ENCODE measurements at places on chromosomes 7 and 10. TPM values are rescaled to one million over a fixed set of nuclear protein-coding genes. Genes with fewer than 3 reads are reported as not detected.
A peak's percentile ranks its signal among the peaks of the same experiment; 100 is the strongest.

The FAM200A gene
- 8.4 TPM for total RNA-seq

The SPDYE1 gene
- total RNA-seq: not detected

The CALHM2 gene
- 22.2 TPM for total RNA-seq

The FGFBP3 gene
- total RNA-seq: 3.1 TPM

The FOXK1 gene
- total RNA-seq: 35.6 TPM

The HSPA12A gene
- 0.07 TPM for total RNA-seq

- DNase-seq: peak; percentile 45
Measured at GRCh38 chr7:17298840-17299482, 509 bp downstream of the AHR start.

DNA sequence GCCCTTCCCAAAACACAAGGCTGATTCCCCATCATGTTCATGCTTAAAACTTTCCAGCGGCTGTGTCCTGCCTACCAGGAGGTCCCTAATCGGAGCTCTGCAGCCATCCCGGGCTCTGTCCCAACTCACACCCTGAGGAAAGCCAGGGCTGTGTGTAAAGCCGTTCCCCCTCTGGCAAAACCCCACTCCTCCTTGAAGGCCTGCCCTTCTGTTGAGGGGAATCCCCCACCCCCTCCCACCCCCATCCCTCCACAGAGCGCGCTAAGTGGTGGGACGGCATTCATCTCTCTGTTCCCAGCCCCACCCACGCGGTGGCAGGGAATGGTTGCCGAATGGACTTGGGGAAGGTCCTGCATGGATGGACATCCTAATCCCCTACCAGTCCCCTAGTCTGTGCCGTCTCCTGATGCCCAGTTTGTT is 667 bp upstream of the TMEM120A start:
- DNase-seq: no peak

DNA sequence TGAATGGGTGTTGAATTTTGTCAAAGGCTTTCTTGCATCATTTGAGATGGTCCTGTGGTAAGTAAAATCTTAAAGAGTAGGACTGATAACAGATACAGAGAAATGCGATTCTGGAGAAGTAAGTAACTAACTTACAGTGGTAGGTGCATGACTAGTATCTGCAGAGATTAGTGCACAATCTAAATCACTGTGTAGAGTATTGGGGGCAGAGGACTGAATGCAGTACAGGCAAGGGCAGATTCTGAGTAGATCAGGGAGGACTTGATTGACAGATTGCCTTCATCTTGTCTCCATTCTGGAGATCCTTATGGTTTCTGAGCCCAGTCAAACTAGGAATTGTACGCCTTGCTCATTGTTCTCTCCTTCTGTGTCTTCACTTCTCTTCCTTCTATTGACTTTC is 736.0 kb downstream of the AUTS2 start:
- DNase-seq: no peak

DNA sequence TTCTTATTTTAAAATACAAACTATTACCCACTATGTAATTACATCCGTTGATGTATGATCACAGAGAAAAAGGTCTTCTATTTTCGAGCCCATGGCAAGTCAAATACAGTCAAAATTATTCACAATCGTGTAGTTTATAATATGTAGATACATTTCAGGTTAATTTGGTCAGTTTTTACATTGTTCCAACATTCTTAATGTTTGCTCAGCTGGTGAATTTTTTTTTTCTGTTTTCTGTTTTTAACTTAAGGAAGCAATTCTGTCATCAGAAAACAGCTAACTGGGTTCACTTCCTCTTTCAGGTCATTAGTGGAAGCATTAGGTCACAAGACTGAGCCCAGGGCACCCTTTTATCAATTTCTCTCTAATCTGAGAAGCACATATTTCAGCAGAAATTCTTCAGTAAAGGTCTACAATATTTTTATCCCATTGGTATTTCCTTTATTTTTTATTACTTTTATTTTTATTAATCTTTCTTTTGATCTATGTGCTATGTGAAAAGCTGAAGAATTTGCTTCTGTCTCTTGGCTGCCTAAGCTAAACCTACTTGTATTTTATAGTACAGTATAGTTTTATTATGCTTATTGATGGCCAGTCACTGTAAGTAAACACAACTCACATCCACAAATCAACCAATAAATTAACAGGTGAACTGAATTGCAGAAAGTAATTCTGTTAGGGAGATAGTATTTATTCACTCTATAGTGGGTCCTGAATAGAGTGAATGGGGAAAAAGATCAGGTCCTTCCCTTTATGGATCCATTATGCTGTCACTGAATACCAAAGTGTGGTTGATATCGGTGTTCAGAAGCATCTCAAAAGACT is 84.6 kb downstream of the ICA1 start:
- DNase-seq: no peak

- DNase-seq: no peak
Measured at GRCh38 chr10:108852211-108852610, 1071.1 kb downstream of the XPNPEP1 start.

GRCh38 chr10:13383399-13383761 is 35.3 kb upstream of the SEPHS1 start:
- no peak for DNase-seq

DNA sequence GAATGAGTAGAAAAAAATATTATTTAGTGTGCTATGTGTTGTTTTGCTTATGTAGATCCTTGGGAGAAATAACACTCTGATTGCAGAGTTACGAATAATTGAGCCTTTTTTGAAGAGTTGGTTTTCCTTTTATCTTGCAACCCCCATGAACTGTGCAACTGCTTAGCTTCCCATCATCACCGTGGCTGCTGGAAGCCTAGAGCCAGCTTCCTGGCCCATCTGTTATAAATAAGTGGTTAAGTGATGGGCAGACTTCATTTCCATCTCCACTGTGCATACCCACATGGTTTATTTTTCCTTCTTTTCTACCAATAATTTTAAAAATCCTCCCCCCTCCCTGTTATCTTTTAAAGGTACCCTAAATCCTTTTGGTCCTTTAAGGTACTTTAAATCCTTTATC is 554.9 kb upstream of the GALNT17 start:
- no peak for DNase-seq

DNA sequence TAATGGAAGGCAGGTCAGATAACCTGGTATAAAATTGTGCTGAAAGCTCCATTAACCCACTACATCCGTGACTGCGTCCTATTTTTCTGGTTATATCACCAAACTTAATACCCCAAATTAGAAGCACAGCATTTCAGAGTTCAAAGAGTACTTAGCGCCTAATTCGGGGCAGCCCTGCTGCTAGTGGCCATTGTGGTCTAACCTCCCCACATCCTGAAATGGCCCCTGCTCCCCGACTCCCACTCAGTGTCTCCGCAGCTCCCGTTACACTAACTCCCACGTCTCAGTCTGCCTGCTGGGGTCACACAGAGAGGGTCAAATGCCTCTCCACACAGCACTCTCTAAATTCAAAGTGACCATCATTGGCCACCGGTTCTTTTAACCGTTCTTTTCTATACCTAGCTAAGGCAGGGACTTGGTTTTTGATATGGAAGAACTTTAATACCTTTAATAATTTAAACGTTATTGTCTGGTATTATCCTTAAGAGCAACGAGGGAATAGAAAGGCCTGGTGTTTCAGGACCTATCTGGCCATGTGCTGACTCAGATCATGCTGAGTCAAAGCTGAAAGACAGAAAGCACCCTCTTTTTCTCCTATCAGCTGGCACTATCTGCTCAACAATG is 117.1 kb downstream of the KMT2E start:
- DNase-seq: no peak

- no peak for DNase-seq
Measured at GRCh38 chr7:157652954-157653826, 316.4 kb downstream of the DNAJB6 start.

GRCh38 chr7:84705706-84706105 is 481.1 kb downstream of the SEMA3D start:
- DNase-seq: no peak

- no peak for DNase-seq
Measured at GRCh38 chr10:71431239-71432100, 34.8 kb downstream of the CDH23 start.

GRCh38 chr10:44259090-44259874 is 125.6 kb downstream of the CXCL12 start:
- DNase-seq: no peak

GRCh38 chr10:10209167-10209566 is 808.5 kb upstream of the CELF2 start:
- DNase-seq: no peak

DNA sequence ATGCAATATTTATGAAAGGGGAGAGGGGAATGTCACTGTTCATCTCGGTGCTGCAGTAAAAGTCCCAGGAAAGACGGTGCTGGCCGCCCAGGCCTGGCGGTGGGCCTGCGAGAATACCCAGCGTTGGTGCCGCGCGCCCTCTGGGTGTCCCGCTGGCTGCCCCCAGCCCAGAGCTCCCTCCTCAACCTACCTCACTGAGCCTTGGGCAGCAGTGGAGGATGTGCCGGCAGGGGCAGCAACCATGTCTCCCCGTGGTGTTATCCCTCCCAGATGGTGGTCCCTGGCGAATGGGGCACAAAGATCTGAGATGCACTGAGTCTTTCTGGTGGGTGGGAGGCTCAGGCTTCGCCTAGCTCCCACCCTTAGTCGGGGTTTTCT is 9.5 kb upstream of the TLX1 start:
- DNase-seq: no peak

Data from CD8-positive, alpha-beta memory T cell (primary cell).